Activated naive CD4-positive, alpha-beta T cell (primary cell): ENCODE measurements at places on chromosomes 5 and 9.

DNA sequence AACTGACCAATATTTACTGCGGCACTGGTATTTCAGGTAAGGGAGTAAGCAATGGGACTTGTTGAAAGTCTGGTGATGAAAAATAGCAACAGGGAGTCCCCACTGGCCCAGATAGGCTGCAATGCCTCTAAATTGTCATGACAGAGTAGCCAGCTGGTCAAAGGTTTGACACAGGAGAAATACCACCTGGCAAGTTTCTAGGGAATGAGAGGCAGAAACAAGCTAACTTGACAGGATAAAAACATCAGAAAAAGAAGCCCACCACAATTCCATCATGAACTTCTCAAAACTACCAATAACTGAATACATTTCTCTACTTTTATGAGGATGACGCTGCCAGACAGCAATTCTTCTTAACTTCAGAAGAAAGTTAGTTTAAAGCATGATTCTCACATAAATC is 99.8 kb downstream of the STRBP start:
- no peak for DNase-seq

DNA sequence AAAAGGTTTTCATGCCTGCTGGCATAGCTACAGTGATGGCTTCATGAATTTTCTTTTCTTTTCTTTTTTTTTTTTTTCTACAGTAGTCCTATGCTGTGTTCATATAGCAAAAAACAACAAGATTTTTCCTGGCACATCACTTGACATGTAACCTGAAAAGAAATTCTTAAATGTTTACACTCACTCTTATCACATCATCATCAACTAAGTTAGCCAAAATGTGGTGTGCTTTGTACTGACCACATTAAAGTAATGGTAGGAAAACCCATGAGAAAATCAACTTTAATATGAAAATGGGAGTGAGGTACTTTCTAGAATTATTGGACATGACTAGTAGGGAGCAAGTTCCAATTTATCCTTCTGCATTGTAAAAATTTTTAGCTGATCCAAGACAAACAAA is 146.7 kb downstream of the SSBP2 start:
- no peak for DNase-seq

DNA sequence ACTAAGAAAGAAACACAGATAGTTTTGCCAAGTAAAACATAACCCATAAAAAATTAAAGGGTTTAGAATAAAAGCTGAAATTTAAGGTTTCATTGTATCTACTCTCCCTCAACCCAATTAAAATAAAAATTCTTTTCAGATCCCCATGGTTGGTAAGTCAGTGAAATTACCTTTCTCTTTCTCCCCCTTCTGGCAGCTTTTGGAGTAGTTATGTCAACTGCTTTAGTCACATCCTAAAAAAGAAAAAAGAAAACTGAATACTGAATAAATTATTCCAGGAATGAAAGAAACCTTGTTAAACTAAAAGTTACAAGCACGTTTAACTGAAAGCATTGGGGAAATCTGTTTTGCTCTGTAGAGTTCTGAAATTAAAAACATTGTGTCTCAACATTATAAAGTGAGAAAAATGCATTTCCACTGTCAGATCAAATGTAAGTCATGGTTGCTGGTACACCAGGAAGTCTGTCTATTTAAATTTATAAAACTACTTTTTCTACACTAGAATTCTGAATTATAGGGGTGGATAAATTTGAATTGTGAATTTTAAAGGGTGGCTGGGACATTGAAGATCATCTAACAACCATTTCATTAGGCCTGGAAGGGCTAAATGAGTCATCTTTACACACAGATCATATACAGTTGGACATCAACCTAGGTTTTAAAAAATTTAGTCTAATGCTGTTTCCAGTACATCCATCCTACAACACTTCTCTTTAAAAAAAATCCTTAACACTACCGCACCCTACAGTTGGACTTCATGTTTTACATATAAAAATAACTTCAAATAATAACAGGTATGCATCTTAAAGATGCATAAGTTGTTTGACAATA is 24.7 kb downstream of the PSIP1 start:
- no peak for DNase-seq

DNA sequence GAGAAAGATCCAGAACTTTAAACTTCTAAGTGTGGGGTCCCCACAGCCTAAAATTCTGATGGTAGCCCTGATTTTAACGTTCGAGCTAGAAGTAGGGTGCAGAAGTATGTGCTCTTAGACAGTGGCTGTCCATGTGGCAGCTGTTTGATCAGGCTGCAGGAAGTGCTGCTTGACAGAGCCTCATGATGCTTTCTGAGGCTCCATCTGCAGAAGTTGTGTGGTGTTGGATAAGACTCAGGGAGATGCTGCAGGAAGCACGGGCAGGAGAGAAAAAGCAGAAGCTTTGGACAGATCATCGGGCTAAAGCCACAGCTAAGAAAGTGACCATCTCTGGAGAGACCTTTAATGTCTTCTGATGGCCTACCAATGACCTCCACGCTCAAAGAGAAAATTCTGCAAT is 8.1 kb downstream of the MTMR12 start:
- DNase-seq: no peak

- DNase-seq: no peak
Observed at GRCh38 chr9:78320875-78321496, 24.1 kb downstream of the PSAT1 start.

DNA sequence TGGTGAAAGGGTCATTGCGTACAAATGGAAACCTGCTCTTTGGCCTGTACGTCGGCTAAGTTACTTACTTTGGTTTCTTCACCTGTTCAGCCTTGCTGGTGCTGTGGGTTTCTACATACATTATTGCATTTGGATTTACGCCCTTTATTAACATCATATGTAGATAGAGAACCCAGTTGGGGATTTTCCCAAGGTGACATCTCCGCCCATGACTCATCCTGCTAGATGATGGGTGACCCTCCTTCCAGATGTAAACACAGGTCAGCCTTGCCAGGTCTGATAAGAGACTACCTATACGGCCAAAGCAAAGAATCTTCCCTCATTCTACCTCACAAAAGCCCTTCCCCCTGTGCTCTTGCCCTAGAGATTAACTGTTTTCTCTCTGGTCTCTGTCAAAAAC is 360.9 kb downstream of the KDM4C start:
- no peak for DNase-seq

DNA sequence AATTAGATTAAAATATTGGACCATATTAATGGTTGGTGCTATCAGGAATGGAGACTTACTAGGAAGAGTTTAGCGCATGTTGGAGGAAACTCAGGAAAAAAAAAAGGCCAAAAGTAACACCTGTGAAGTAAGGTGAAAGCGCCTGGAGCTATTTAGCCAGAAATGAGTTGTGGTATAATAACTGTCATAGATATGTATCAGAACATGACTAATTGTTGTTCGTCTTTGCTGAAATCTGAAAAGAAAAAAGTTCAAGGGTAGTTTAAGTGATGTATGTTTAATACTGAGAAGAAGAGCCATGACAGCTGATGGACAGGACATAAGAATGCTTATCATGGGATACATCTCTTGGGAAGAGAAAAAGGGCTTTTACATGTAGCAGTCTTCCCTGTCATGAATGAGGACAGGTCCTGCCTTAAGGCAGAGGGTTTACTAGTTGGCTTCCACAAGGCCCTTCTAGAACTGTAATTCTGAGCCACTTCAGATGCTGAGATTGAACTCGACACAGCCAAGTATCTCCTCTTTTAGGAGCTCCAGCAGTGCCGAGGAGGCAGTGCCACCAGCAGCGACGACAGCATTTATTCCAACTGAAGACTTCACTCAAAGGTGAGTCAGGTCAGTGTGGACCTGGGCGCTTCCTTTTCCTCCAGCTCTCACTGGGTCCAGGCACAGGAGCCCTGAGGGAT is 940 bp upstream of the CAMK4 start:
- DNase-seq: no peak

DNA sequence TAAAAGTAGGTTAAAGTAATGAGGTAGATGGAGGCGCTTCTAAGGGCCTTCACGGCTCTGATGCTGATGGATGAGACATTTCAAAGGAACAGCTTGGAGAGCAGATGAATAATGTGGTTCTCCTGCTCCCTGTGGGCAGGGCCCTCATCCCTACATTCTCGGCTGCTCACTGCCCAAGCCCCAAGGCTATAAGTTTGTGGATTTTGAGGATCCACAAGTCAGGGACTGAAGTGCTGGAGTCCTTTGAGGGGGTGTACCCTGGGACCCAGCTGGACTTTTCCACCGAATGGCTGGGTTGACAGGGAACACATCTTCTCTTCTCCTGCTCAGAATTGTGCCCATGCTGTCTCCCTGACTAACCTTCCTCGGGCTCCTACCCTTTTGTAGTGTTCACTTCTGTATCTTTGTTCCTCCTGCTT is 21.4 kb upstream of the CXCL14 start:
- DNase-seq: no peak

DNA sequence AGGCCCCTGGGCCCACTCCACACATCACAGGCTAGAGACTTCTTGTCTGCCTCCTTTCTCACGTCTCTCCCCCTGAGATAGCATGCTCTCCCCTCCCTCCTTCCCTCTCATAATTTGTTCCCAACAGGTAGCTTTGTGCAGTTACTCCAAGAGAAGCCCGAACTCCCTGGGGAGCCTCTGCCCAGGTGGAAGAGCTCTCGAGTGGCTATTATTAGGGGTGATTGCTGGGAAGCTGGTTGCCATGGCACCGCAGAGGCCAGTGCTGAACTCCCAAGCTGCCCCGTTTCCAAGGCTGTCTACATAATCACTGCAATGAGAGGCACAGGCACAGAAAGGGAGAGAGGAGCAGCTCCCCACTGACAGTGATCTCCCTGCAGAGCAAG is 104.7 kb upstream of the GPR151 start:
- DNase-seq: no peak

DNA sequence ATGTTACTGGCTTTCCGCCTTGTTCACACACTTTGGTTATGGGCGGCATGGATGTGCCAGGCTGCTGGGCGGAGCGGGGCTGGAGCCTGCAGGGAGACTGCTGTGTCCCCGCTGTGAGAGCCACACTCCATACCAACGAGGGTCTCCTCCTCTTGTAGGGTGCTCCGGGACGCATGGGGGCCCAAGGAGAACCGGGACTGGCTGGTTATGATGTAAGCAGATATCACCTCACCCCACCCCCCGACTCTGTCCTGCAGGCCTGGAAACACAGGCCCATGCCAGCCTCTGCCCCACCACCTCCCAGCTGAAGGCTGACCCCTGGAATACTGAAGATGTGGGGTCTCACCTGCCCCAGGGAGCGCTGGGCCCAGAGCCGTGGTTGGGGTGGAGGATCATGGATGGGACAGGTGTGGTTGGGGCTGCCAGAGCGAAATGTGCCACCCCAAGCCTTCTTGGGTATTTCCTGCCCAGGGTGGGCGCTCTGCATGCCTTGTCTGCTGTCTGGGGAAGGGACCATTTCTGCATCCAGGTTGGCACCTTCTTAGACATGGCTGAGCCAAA is 39.3 kb upstream of the ORM1 start:
- DNase-seq: no peak

GRCh38 chr5:146313027-146313426 is 25.6 kb upstream of the POU4F3 start:
- DNase-seq: no peak

- DNase-seq: no peak
Observed at GRCh38 chr5:142863856-142864255, 93.7 kb downstream of the ARHGAP26 start.
